ENCODE measurements at places on chromosomes 4 and X.
A peak's percentile ranks its signal among the peaks of the same experiment; 100 is the strongest.

GRCh38 chrX:38992441-38993096 lies 191.3 kb downstream of the MID1IP1 start:
- no peak for DNase-seq

DNA sequence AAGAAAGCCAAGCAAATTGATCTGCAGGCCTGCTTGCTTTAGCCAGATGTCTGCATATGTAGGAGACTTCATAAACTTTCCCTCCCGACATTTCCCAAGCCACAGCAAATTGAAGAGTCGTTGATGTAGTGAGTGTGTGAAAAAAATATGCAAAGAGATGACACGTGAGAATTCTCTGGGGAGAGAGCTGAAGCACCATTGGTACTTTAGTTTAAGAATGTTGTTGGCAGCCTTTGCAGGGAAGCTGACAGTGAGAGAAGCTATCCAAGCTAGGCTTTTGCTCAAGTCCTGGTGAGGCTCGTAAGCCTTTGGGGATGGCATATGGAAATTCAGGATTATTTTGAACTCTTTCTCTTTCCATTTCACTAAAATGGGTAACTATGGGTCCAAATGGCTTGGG lies 87.5 kb downstream of the GLRA2 start:
- DNase-seq, result no peak

- DNase-seq, result no peak
Measured at GRCh38 chr4:86556791-86557415, 37.2 kb upstream of the PTPN13 start.

GRCh38 chrX:13863324-13863723 lies 46.4 kb upstream of the GPM6B start:
- no peak for DNase-seq

GRCh38 chrX:18542905-18543304 lies 117.5 kb downstream of the CDKL5 start:
- DNase-seq, result no peak

DNA sequence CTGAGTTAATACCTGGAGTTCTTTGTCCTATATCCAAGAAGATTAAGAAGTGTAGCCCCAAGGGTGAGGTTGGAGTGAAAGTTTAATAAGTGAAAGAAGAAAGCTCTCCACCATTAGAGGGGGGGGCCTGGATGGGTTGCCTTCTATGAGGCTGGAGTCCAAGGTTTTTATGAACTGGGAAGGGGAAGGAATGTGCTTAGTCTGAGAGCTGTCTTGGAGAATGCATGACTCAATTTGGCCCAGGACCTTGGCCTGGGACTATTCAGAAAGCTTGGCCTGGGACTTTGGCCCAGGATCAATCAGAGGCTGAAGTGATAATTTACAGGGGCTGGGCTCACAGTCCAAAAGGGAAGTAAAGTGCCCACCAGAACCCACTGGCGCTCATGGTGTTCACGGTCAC lies 1049.0 kb upstream of the GRIA3 start:
- DNase-seq, result no peak

DNA sequence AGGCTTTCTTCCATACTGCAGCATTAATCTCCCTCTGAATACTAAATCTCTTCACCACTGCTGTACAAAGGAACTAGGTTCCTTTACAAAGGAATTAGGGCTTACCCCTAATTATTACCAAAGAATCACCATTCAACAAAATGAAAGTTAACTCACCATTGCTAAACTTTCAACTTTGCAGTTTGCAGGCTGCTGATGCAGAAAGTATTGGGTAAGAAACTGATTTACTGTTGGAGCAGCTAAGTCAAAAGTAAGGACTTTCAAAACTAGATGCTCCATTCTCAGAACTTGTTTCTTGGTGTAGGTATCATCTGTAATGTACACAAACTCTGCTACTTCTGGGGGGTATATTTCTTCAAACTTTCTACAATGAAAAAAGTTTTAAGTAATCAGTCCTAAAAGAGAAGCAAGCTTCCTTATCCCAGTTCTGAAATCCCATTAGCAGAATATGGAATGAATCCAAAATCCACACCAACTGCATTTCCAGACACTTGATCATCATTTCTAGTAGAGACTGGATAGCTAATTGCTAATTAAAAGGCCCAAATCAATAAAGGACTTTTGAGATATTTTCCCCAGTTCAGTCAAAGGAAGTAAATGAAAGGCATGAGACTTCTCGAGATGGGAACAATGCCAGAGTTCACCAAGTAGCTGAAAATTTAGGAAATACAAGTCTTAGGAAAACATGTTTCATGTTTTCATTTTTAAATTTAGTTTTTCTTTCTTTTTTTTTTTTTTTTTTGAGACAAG lies 4.3 kb downstream of the CCNA2 start:
- no peak for DNase-seq

DNA sequence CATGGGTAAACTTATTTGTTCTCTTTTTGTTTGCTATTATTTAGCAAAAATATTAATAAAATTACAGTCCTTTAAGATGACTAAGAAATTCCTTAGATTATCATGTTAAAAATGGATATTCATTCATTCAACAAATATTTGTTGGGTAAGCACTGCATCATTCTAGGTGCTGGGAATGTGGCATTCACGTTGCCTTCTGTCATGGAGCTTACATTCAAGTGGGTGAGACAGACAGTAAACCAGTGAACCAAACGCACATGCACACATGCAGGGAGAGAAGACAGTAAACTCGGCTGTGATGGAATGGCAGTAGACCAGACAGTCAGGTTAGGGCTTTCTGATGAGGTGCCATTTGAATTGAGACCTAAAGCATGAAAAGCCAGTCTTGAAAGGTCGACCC lies 91.8 kb downstream of the STOX2 start:
- no peak for DNase-seq

GRCh38 chrX:38982370-38982769 lies 181.1 kb downstream of the MID1IP1 start:
- no peak for DNase-seq

- no peak for DNase-seq
Measured at GRCh38 chr4:180947425-180947824, 1295.8 kb upstream of the TENM3 start.

DNA sequence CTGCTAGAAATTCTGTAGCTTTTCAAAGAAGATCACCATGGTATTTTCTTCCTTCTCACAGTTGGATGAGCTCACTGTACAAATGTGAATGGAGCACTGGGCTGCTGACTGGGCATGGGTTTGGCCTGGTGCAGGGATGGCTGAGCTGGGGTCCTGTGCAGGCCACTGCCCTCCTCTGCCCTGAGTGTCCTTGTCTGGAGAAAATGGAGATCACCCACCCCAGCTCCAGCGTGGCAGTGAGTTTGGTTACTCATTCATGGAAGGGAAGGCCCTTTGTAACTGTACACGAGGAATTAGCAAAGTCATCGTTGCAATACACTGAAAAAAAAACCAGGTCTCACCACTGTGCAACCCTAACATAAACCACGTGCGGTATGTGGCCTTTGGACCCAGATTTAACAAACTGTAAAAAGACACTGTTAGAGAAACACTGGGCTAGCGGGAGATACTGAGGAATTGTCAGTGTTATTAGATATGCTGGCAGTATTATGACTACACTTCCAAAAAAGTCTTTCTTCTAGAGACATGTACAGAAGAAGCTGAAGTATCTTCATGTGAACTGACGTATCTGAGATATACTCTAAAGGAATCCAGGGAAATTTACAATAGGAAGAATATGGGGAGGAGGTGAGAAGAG lies 16.1 kb upstream of the TBC1D14 start:
- DNase-seq, result no peak

DNA sequence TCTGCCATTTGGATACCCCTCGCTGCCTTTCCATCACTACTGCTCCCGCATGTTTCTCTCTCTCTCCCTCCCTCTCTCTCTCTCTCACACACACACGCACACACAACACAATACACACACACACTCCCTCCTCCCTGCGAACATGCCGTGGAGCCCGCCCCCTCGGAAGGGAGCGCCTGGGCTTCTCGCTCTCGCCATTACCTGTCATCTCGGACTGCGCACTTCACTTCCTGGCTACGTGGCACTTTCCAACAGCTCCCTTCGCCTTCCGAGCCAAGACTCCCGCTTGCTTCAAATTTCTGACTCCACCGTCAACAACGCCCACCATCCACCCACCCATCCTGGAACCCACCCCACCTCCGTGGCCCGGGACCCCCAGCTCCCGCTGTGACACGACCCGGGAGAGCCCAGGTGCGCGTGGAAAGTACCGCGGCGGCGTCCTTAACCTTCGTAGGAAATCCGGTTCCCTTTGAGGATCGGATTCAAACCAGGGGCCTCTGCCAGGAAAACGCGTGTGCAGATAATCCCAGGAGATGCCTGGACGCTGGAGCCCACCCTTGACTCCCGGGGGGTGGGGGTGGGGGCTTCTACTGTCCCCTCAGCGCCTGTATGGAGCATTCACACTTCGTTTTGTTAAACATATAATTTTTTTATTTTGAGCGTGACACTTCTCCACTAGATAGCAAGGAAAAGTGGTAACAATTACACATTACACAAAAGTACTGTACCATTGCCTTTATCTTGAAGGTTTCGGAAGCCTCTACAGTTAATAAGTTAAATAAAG lies 12.5 kb downstream of the ARX start:
- no peak for DNase-seq

- DNase-seq, result no peak
Measured at GRCh38 chrX:15413101-15413500, 28.9 kb upstream of the VEGFD start.

GRCh38 chr4:133465022-133465421 lies 315.9 kb downstream of the PCDH10 start:
- DNase-seq, result no peak

DNA sequence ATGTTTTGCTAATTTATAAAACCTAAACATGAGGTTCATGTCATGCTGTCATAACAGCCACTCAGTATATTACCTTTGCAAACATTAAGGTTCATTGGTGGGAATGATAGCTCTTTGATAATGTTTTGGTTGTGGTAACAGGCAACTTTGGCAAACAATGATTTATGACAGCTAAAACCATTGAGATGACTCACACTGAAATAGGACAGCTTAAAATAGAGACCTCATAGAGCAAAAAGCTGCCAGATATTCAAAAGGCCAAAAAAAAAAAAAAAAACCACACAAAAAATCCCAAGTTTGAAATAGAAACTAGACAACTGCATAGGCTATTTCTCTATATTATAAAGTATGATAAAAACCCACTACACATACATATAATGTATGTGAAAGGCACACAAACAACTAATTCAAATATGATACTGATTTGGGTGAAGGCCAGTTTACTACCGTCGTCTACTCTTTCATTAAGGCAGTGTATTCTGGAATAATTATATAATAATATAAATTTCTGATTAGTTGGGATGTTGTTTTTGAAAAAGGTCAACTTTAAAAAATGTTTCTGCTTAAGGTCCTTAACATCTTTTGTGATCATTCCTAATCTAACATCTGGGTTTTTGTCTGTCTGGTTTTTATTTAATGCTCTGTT lies 646.0 kb upstream of the PITX2 start:
- no peak for DNase-seq

GRCh38 chrX:46913667-46914066 lies 1.4 kb downstream of the JADE3 start:
- no peak for DNase-seq

GRCh38 chr4:74543231-74543781 lies 98.4 kb downstream of the AREG start:
- DNase-seq, result no peak

- DNase-seq, result no peak
Measured at GRCh38 chrX:152138388-152138784, at the start of gene MAGEA10. Gene MAGEA10, minus strand, starts transcription at chrX:152138577. Its CDS starts 2,957 bp downstream, at chrX:152135620.

GRCh38 chr4:170229006-170229405 lies 139.2 kb upstream of the AADAT start:
- no peak for DNase-seq

DNA sequence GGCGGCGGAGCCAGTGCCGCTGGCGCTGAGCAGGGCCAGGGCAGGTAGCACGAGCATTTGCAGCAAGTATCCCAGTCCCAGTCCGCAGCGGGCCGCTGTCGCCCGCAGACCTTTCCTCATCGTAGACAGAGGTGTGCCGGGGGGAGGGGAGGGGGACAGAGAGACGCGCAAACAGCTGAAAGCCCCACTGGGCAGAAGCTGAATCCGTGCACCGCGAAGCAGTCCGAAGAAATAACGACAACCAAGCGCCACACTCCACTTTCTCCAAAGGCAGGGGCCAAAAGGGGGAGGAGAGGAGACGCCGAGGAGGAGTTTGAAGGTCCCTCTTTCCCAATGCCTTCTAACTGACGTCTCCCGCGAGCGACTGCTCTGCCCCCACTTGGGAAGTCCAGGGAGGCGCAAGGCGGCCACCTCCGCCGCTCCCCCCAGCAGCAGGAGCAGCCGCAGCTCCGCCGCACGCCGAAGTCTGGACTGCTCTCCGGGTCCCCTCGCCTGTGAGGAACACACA lies at the start of gene UNC5C:
TSS of gene UNC5C (minus strand) at position 236 of the 508 bp plus-strand sequence.
- DNase-seq, result no peak

- peak; percentile 10 for DNase-seq
Measured at GRCh38 chr4:1356181-1356998, 9.4 kb downstream of the UVSSA start.

DNA sequence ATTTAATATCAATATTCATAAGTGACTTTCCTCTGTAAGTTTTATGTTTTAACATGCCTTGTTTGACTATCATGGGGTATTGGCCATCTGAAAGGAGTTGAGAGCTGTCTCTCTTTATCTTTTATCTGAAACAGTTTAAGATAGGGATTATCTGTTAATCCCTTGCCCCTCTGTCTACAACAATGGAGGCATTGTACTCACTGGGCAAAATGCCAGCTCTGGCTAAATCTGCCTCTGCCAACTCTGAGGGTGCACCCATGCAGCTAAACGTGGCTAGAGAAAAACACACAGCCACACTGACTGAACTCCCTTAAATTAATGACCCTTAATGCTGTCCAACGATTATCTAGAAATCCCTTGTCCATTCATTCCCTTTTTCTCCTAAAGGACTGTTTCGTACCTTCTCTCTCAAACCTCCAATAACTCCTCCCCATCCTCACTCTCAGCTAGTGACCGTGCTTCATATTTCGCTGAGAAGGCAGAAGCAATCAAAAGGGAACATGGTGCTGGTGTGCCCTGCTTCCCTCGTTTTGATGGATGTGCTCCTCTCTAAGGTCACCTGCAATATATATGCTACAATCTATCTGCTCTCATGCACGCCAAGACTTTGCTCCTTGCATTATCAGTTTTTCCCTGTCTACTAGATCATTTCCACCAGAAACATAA lies 10.3 kb downstream of the PHKA2 start:
- no peak for DNase-seq

GRCh38 chrX:126164226-126164625 lies 1.9 kb downstream of the DCAF12L2 start:
- no peak for DNase-seq

GRCh38 chrX:10038585-10038984 lies 71.4 kb downstream of the CLDN34 start:
- DNase-seq, result no peak

DNA sequence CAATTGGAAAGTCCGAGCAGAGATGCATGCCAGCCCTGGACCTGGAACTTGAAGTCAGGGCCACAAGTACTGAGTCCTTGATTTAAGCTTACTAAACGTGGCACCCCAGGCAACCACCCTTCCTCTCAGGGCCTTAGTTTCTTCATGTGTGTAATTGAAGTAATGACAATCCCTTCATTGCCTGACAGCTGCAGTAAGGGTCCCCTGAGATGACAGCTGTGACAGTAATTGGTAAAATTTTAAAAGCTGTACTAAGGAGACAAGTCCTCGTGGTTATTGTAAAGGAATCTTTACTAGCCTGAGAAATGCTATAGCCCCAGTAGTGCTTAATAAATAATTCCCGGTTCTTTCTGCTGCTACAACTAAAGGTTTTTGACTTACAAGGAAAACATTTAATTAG lies 175.1 kb upstream of the RADX start:
- no peak for DNase-seq

All from cerebellar nuclear complex (tissue), 1 donor.